Stimulated activated CD8-positive, alpha-beta memory T cell treated with anti-CD3 and anti-CD28 coated beads, Interleukin-4, amount 100 ng/mL, for 1 hour (primary cell): ENCODE measurements at places on chromosomes 5 and 9.
A peak's percentile ranks its signal among the peaks of the same experiment; 100 is the strongest.

DNA sequence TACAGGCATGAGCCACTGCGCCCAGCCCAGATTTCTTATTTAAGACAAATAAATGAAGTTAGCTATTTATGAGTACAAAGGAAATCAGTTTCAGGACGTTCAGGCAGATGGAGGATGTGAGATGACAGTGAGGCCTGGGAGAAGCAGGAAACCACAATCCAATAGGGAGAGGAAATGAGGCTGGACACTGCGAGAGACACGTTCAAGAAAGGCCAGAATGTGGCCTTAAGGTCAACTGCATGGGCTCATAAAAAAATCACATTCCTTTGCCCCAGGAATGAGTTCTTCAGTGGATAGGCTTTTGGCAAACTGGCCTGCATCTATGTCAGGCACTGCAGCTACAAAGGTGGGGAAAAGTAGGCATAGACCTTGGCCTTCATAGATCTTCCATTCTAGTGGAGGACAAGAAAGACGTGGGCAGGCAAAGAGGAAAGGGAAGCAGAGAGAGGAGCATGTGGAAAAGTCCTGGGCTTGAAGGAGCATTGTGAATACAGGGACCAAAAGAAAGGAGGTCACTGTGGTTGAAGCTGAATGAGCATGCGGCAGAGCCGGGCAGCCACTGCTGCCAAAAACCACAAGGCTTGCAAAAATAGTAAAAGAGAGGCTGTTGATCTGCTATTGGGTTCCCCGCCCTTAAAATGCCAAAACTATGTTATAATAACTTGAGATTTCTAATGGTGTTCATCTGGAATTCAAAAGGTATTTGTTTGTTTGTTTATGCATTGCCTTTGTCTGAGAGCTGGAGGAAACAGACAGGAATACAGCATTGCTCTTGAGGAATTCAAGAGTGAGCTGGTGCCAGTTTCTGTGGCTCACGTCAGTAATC, 133.0 kb downstream of the GNA14 start:
- DNase-seq, result no peak

GRCh38 chr9:131839281-131840084, 99.6 kb upstream of the RAPGEF1 start:
- DNase-seq, result peak; percentile 20

DNA sequence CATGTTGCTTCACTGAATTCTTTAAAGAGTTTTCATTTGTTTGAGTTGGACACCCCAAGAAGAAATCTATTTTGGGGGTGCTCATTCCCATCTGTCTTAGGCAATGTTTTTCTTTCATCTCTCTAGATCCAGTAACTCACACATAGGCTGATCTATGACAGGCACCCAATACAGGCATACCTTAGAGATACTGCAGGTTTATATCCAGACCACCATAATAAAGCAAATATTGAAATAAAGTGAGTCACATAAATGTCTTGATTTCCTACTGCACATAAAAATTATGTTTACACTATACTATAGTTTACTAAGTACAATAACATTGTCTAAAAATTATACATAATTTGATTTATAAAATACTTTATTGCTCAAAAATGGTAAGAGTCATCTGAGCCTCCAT, 364.5 kb downstream of the MTRR start:
- DNase-seq, result no peak

GRCh38 chr5:35876922-35877321, 20.2 kb downstream of the IL7R start:
- no peak for DNase-seq

DNA sequence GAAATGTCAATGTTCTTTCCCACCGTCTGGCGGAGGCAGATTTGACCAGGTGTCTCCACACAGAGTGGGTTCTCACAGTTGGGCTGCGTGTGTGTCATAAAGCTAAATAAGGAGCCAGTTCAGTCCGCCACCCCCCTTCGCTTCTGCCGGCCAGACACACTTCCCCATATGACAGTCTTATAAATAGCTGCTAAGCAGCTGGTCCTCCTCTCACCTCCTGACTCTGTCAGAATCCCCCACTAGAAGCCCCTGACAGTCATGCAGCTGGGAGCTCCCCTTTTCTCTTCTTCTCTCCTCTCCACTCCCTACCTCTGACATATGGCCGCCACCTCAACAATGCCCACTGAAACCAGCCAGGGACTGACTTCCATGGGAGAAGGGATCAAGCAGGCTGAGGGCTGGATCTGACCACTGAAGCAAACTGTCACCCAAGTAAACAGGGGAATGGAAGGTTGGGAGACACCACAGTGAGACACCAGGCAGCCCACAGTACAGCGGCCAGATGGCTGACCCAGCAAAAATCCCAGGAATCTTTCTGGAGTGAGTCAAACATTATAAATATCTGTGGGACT, 141.9 kb upstream of the EFNA5 start:
- DNase-seq, result no peak

DNA sequence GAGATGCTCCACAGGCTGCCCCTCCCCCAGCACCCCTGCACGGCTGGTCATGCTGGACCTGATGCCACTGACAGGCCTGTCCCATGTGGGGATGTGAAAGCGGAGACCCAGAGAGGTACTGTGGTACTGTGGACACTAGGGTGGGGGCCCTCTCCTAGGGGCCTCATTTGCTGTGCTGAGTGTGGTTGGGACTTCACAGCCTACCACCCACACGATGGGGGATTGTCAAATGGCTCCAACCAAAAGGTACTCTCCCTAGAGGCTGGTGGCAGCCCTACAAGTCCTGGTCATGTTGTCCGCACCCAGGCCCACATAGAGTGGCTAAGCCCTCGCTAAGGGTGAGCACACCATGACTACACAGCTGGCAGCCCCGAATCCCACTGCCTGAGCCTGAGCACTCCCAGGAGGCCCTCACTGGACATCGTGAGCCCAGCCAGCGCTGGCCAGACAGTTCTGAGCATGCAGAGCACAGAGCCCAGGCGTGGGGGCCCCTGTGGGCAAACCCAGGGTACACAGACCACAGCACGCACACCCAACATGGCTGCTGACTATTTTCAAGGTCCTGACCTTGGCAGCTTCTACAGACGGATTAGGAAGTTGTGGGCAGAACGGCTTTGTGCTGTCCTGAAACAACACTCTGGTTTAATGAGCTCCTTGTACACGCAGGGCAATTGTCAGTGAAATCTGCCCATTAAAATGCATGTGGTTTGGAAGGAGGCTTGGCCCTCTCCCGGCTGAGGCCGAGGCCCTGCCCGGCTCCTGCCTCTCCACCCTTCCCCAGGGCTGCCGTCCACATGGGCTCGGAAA, 214.1 kb downstream of the HSPA4 start:
- DNase-seq, result no peak

DNA sequence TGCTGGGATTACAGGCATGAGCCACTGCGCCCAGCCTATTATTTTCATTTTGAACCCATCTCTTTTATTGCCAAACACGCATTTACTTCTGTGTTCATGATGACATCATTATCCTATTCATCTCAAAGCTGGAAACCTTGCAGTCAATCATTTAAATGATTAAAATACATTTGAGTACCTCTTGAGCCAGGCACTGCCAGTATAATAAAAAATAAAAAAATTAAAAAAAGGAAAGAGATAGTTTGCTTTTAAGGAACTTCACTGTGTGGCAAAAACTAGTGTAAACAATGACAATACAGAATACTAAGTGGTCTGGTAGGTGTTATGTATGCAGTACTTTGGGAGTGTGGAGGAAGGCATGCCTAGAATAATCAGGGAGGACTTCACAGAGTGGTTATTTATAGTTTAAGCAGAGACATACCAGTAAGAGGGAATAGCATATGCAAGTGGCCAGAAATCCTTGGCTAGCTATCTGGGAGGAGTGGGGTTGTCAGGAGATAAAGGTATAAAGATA, 8.6 kb downstream of the NSD1 start:
- DNase-seq, result no peak

DNA sequence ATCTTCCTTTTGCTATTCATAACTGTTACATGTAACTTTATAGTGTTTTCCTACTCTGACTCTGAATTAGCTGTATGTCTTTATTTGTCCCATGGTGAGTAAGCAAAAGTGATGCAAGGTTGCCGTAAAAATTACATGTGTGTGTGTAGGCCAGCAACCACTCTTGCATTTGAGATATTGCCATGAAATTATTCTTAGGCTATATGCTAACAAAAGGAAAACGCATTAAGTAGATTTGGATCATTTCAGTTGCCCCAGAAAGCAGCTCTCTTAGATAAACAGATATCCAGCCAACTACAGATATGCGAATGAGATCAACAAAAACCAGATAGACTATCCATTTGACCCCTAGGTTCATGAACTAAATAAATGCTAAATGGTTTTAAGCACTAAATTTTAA, 73.6 kb downstream of the CYLC2 start:
- no peak for DNase-seq

DNA sequence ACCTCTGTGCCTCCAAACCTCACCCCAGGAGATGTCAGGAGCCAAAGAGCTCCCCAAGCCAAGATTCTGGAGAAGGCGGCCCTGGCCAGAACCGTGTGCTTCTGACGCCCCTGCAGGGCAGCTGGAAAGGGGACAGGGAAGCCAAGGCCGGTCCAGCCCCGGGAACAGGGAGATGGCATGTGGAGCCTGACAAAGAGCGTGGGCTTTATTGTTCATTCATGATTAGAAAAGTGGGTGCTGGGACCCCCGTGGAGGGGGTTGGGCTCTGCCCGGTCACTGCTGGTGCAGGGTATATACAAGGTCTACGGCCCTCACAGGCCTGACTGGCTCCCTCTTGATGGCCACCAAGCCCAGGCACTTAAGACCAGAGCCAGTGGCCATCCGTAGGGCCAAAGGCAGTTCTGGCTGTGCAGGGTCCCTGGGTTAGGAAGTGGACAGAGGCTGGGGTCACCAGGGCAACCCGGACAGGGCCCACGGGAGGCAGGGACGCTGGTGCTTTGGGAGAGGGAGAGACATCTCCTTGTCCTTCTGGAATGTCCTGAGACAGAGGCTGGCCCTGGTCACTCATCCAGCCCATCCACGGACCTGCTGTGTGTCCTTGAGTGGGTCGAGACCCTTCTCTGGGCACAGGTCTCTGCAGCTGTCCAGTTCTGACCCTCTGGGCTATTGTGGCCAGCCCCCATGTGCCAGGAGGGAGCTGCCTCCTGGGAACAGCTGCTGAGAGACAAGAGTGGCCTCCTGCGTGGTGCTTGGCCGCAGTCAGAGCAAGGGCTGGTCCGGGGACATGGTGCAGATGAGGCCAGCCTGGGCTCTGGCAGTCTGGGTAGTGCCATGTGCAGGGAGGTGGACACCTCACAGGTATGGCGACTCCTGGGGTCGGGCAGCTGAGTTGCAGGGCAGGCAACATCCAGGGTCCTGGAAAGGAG, 12.5 kb downstream of the NINJ1 start:
- no peak for DNase-seq
